Panc1 (cell line): ENCODE measurements at places on chromosomes 3 and 15. TPM values are rescaled to one million over a fixed set of nuclear protein-coding genes. Genes with fewer than 3 reads are reported as not detected.

- no peak for DNase-seq
These were observed 15.3 kb downstream of the OR4F15 start for GRCh38 chr15:101827257-101827656.

GRCh38 chr3:61734749-61735686 lies 173.6 kb downstream of the PTPRG start:
- no peak for DNase-seq

- no peak for DNase-seq
These were observed 130.3 kb upstream of the TMC3 start for GRCh38 chr15:81504170-81504905.

- DNase-seq: no peak
These were observed 283.9 kb downstream of the RORA start for GRCh38 chr15:60945196-60945595.

The CLDN1 gene
- total RNA-seq: 30.9 TPM

The TP53BP1 gene
- 80.3 TPM for total RNA-seq

The INSYN1 gene
- 2.6 TPM for total RNA-seq
